ENCODE measurements at places on chromosomes 1 and 21. TPM values are rescaled to one million over a fixed set of nuclear protein-coding genes. Genes with fewer than 3 reads are reported as not detected.
A peak's percentile ranks its signal among the peaks of the same experiment; 100 is the strongest.

SPRR2A gene
- not detected for total RNA-seq

B3GALT2 gene
- total RNA-seq = 0.10 TPM

TSPAN2 gene
- total RNA-seq = 2.1 TPM

LRRC39 gene
- 1.3 TPM for total RNA-seq

DNA sequence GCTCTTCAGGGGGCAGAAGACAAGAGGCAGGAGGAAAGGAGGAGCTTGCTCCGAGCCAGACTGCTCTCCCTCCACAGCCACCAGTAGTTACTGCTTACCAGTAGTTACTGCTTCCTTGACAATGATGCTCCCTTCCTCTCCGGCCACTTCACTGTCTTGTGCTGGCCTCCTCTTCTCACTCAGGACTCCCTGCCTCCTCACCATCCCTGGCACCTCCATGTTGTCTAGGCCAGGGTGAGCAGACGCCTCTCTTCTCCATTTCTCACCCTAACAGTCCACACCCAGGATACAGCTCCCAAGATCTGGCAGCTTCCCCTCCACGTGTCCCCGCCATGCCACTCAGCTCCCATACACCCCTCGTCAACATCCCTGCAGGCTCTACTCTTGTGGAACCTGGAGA is 82.4 kb upstream of the TLR5 start:
- no peak overlapping the region for H3K27ac ChIP-seq
- peaks cover 5% of the 10 kb centered on the region for H3K27me3 ChIP-seq
- H3K4me1 ChIP-seq = peaks cover 29% of the 10 kb centered on the region
- H3K36me3 ChIP-seq = no peaks in the 10 kb centered on the region
- no peak overlapping the region for H3K4me3 ChIP-seq

GRCh38 chr1:186681801-186682200 is 1.6 kb upstream of the PTGS2 start:
- no peak overlapping the region for H3K4me3 ChIP-seq
- no peak for DNase-seq
- no peak overlapping the region for H3K27ac ChIP-seq
- peaks cover 22% of the 10 kb centered on the region for H3K4me1 ChIP-seq

DNA sequence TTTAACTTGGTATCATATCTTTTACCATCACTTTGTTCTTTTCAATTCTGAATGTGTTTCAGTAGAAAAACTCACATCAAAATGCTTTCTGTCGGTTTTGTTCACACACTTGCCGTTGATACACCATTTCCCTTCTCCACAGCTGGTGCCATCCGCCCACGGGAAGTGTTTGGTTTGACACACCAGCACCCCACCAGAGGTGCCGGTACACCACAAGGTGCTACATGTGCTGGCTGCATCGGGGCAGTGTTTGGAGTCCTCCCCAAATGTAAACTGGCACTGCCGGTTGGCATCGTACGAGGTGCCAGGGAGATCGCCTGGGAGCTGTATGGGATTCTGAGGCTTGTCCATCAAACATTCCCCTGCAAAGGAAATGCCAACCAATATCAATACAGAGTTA is 5.0 kb downstream of the ADAMTS1 start:
- no peaks in the 10 kb centered on the region for H3K36me3 ChIP-seq
- DNase-seq = peak; percentile 18
- peaks cover 61% of the 10 kb centered on the region for H3K27me3 ChIP-seq
- no peak overlapping the region for H3K4me3 ChIP-seq
- H3K4me1 ChIP-seq = peaks cover 33% of the 10 kb centered on the region
- no peak overlapping the region for H3K27ac ChIP-seq

DNA sequence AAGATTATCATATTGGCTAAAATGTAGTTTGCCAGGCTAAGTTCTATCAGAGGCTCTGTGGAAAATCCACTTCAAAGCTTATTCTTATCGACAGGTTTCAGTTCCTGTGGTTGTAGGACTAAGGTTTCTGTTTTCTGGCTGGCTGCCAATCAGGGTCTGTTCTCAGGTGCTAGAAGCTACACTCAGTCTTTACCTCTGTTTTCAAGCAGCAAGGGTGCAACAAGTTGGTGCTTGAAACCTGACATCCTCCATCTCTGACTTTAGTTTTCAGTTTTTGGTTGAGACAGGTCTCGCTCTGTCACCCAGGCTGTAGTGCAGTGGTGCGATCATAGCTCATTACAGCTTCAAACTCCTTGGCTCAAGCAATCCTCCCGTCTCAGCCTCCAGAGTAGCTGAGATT is 15.3 kb upstream of the TMCO2 start:
- no peak overlapping the region for H3K27ac ChIP-seq
- no peaks in the 10 kb centered on the region for H3K27me3 ChIP-seq
- DNase-seq = peak; percentile 74
- peaks cover 37% of the 10 kb centered on the region for H3K4me1 ChIP-seq

DNA sequence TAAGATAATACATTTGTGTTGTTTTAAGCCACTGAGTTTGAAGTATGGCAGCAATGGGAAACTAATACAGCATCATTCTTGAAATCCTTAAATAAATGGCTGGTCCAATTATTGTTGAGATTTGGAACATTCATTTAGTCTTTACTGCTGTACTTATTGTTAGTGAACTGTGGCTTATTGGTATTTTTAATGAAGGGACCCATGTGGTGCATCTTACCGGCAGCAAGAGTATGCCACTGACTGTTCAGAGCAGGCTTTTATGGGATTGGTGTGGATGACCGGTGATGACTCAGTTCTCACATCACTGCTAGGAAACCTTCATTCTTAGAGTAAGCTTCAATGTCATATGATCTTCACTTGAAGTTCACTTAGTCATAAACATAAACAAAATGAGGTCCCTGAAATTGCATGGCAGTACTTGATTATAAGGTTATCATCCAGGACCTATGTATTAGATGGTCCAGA is 31.5 kb downstream of the PRKAA2 start:
- H3K27ac ChIP-seq = no peak overlapping the region
- no peak for DNase-seq
- no peak overlapping the region for H3K4me3 ChIP-seq
- H3K4me1 ChIP-seq = no peaks in the 10 kb centered on the region
- peaks cover 18% of the 10 kb centered on the region for H3K27me3 ChIP-seq
